ENCODE measurements at places on chromosomes 2 and 18. TPM values are rescaled to one million over a fixed set of nuclear protein-coding genes. Genes with fewer than 3 reads are reported as not detected.

GRCh38 chr2:217040099-217040498 lies 180.2 kb upstream of the TNP1 start:
- no peak for DNase-seq

Gene MAB21L4
- total RNA-seq: 0.14 TPM

DNA sequence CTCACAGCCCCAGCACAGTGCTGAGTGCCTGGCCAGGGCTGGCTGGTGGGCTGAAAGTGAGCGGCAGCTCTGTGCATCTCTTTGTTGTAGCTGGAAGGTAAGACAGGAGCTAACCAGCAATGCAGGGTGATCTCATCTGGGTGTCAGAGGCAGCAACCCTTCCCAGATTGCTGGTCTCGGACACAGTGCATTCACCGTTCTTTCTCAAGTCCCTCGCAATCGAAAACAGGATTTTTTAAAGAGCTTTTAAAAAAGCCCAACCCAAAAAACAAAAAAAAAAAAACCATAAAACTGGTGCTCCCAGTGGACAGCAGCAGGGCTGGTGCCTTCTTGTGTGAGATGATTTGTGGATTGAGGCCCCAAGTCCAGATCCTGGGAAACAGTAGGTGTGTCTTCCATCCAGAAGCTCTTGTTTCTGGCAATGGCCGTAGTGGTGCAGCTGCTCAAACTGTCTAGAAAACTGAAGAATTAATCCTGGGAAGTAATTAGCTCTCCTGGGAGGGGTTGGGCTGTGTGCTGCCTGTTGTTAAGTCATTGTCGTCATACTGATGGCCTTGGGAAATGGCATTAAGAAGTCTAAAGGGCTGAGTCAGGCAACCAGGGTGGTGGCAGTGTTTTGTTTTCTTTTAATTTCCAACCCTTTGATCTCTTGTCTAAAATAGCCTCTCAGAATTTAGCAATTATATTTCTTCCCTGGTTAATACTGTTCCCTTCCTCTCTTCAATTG lies 156.7 kb downstream of the KLHL29 start:
- DNase-seq: no peak

DNA sequence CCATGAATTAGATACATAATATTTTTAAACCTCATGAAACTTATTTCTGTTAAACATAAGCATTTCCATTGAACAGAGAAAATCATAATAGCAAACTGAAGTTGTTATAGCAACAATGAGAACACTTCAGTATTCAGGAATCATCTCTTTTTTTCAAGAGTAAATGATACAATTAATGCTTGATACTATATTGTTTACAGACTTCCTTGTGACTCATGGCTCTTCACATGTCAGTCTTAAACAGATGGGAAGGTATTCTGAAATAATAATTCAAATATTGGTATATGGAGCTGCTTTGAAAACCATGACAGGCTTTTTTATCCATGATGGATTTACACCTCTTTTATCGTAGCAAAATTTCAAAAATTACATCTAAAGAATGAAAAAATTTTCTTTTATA lies 226.5 kb upstream of the RBMS1 start:
- DNase-seq: no peak

DNA sequence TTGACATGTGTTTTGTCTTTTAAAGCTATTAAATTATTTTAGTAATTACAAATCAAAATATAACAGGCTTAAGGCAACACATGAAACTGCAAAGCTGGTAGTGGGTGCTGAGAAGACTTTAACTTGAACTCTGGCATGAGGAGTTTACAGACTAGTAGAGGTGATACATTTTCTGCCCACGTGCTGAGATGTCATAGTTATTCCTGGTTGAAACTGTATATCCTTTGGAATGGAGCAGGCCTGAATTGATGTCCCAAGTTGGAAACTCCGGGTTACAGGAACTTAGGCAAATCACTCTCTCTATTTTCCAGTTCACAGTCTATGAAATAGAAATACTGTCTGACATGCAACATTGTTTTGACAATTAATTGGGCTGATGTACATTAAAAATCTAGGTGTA lies 177.1 kb upstream of the NOL4 start:
- no peak for DNase-seq

DNA sequence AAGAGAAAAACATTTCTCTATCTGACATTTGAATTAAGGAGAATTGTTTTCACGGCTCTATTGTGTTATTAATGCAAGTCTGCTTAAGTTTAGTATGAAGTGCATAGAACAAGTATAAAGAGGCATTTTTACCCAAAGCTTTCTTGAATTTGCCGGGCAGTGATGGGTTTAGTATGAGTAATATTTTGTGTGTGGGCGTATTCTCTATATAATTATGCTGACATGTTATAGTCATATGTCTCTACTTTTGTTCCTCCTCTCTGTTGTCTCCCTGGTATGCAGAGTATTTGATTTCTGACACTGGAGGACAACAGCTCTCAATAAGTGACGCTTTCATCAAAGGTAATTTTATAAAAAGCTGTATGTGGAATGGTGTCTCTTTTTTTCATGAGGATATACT lies 45.9 kb downstream of the PIKFYVE start:
- peak; percentile 5 for DNase-seq

Gene KRTCAP3
- total RNA-seq: 3.0 TPM

Gene PJVK
- total RNA-seq: 1.3 TPM

- DNase-seq: no peak
Measured at GRCh38 chr2:6917761-6918421, 679 bp downstream of the RNF144A start.

GRCh38 chr2:54881759-54882158 lies 158.3 kb downstream of the EML6 start:
- DNase-seq: no peak

Gene EVA1A
- total RNA-seq: 28.7 TPM

GRCh38 chr2:72083751-72084583 lies 63.7 kb downstream of the CYP26B1 start:
- peak; percentile 8 for DNase-seq

GRCh38 chr18:56148373-56148772 lies 490.0 kb downstream of the TXNL1 start:
- peak; percentile 78 for DNase-seq

GRCh38 chr18:45386041-45386655 lies 229.1 kb upstream of the SLC14A2 start:
- no peak for DNase-seq

DNA sequence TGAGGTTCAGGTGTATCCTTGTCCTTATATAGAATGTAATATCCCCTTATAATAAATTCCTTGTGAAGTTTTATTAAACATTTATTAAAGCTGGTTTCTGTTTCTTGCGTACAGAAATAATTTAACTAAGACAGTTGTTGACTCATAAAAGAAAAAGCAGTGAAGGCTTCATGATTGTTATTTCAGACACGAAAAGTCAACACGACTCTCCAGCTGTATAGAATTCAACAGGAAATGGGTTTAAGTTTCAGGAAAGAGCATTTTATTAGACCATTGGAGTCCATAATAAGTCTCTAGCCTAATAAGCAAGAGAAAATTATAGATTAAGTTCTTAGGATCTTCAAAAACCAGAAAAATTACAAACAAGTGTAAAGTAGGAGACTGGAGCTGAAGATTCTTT lies 62.2 kb downstream of the KCNE4 start:
- DNase-seq: no peak

DNA sequence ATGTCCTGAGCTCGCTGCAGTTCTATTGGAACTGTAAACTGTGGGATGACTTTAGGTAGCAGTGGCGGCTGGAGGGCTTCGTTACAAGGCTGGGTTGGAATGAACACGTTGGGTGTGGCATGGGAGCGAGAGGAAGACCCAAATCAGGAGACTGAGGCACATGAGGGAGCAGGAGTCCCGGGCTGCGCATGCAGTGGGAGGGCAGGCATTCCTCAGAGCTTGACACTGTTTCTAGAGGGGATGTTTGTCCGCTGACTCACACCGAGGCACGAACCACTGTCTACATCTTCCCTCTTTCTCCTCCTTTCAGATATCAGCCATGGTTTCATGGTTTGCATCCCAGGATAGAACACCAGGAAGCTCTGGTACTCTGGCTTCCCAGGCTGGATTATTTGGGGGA lies 40.6 kb upstream of the LAMA1 start:
- no peak for DNase-seq

- peak; percentile 60 for DNase-seq
Measured at GRCh38 chr2:207683879-207684627, 27.4 kb upstream of the CCNYL1 start.

DNA sequence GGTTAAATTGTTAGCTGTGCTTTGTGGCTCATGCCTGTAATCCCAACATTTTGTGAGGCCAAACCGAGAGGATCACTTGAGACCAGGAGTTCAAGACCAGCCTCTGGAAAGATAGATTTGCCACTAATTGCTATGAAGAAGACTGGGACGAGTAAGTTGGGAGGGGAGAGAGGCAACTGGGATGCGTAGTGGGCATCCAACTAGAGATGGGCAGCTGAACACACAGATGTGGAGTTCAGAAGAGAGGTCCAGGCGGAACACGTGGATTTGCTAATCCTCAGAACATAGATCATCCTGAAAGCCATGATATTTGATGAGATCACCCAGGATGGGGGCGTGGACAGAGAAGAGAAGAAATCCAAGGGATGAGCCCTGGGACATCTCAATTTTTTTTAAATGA lies 48.7 kb downstream of the CYP26B1 start:
- DNase-seq: no peak

Gene GTF2A1L
- total RNA-seq: not detected

Gene CRACDL
- total RNA-seq: 8.5 TPM

- no peak for DNase-seq
Measured at GRCh38 chr2:26059542-26059941, 25.7 kb downstream of the RAB10 start.

Gene DUSP2
- total RNA-seq: 22.0 TPM

- no peak for DNase-seq
Measured at GRCh38 chr2:9493478-9493877, 19.1 kb downstream of the IAH1 start.

GRCh38 chr2:221468317-221468716 lies 103.8 kb downstream of the EPHA4 start:
- DNase-seq: no peak

Gene CCDC88A
- 56.7 TPM for total RNA-seq

Gene RFTN2
- total RNA-seq: under 0.01 TPM

DNA sequence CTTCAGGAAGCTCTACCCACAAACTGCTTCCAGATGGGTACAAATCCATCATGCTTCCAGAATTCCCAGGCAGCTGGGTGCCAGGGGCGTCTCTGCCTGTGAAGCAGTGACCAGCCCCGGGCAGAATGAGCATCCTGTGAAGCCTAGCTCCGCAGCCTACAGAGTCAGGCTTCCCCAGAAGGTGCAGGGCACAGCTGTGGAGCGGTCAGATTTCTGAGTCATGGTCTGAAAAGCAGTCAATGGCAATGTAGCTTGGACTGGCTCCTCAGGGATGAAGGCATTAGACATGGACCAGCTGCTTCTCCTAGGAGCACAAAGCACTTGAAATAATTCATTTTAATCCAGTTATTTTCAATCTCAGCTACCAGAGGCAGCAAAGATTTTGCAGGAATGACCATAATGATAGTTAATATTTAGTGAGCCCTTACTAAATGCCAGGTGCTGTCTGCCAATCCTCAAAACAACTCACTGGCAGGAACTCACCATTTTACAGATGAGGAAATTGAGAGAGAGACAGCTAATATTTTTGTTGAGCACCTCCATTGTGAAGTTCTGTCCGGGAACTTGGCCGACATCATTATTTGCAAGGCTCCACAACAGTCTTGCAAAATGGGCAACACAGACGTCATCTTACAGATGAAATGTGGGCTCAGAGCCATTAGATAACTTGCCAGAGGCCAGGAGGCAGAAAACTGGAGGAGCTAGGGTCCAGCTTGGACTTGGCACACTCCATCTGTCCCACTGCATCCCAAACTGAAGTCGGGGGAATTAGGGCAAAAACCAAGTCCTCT lies 31.7 kb downstream of the ACMSD start:
- no peak for DNase-seq

DNA sequence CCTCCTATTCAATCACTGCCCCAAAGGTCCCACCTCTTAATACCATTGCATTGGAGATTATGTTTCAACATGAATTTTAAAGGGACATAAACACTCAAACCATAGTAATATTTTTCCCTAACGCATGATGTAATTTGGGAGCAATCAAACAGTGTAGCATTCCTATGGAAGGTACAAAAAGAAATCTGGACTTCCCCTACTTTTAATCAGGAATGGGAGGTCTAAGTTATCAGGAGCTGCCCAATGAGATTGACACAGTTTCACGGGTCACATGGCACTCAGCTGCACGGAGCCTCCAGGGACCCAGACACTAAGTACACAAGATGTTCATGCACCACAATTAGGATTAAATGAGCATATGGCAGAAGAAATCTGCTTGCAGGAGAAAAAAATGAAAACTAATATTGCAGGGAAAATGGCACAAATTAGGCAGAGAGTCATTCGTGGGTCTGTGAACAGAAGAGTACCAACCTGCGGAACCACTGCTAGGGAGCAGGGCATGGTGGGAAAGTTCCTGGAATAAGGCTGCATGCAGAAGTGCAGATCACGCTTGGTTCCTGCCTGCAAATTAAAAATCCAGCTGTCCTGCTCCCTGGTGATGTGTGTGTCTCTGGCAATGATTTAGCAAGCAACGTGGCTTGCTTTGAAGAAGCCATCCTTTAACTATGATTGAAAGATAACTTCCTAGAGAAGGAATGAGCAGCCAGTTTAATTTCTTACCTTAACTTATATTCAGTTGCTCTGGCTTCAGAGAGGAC lies 326.6 kb upstream of the ID2 start:
- no peak for DNase-seq

Gene GCG
- not detected for total RNA-seq

Gene ATOH8
- total RNA-seq: not detected

DNA sequence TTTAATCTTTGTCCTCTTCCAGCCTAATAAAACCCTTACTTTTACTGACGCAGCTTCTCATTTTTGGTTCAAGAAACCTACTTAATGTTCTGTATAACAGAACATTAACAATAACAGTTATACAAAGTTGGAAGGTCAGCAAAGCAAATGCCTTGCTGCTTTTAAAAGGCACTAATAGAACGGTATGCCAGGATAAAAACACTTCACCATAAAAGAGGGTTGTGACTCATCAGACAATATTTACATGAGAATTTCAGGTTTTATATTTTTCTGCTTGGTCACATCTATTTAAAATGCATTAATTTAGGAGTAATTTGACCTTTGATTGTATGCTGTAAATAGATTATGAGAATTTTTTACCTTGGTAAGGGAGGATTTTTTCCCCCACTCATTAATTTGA lies 3.0 kb downstream of the KLHL41 start:
- no peak for DNase-seq
